HL-60 (cell line): ENCODE measurements at places on chromosomes 12 and 14.

GRCh38 chr12:82357340-82357739 lies 847 bp downstream of the CCDC59 start:
- DNase-seq: no peak

DNA sequence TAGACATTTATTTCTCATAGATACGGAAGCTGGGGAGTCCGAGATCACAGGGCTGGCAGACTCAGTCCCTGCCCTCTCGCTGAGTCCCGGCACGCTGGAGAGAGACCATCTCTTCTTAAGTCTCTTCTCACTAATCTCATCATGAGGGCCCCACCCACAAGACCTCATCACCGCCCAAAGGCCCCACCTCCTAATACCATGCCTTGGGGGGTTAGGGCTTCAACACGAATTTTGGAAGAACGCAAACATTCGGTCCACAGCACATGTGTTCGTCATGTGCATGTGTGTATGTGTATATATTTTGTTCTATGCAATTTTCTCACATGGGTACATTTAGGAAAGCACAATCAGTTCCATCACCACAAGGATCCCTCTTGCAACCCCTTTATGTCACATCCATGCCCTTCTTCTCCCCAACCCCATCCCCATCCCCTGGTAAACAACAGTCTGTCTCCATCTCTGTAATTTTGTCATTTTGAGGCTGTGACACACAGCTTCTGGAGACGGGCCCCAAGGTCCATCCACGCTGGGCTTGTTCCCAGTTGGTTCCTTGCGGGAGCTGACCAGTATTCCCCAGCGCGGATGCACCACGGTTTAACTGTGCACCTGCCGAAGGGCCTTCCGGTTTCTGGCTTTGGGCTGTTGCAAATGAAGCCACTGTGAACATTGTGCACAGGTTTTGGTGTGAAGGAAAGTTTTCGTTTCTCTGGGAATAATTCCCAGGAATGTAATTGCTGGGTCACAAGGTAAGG lies 317.5 kb upstream of the DIO3 start:
- DNase-seq: no peak

DNA sequence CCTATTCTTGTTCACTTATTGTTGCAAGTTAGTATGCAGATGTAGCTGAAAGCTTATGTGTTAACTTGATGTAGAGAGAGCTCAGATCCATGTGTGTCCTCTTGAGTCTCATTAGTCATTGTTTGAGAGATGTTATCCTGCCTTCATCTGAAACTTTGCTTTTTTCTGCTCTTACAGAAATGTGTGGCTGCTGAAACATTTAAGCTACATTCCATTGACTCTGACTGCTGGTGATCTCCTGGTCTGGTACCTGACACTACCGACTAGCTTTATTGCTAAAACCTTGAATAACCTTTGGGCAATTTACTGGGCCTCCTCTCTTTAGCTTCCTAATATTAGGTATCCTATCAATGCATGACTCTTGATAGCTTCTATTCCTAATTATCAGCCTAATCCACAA lies 705.6 kb upstream of the FOXG1 start:
- DNase-seq: no peak

GRCh38 chr12:24537083-24537860 lies 411.6 kb downstream of the BCAT1 start:
- no peak for DNase-seq

DNA sequence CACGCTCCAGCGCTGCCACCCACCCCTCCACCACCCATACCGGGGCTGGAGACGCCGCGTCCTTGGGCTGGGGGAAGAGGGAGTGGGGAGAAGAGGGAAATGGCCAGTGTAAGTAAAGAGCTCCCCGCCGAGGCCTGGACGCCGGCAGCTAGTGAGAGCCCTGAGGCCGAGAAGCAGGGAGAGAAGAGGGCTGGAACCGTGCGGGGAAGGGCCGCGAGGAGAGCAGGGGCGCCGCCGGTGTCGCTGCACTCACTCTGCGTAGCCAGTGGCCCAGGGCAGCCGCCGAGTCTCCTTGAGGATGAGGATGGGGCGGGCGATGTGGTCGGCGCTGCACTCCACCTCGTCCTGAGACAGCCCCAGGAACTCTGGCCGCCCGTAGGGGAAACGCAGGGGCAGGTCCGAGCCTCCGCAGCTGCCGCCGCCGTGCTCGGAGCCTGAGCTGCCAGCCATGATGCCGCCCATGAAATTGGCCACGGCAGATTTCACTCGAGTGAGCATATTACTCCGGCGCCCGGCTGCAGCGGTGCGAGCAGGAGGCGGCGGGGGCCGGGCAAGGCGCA lies 631 bp downstream of the PPM1H start:
- peak; percentile 59 for DNase-seq

DNA sequence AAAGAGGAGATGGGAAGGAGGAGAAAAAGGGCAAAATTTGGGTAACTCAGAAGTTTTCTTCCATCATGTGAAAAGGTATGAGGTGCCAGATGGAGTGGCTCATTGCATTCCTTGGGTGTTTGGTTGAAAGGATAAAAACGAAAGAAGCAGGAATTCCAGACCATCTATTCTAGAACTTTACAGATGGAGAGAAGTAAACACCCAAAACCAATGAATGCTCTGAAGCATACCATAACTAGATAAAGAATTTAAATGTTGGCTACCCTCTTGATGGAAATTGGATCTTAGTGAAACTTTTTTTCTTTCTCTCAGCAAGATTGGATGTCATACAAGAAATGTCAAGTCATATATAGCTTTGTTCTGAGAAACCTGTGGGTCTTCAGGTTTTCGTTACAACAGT lies 175.6 kb upstream of the FAR2 start:
- no peak for DNase-seq

DNA sequence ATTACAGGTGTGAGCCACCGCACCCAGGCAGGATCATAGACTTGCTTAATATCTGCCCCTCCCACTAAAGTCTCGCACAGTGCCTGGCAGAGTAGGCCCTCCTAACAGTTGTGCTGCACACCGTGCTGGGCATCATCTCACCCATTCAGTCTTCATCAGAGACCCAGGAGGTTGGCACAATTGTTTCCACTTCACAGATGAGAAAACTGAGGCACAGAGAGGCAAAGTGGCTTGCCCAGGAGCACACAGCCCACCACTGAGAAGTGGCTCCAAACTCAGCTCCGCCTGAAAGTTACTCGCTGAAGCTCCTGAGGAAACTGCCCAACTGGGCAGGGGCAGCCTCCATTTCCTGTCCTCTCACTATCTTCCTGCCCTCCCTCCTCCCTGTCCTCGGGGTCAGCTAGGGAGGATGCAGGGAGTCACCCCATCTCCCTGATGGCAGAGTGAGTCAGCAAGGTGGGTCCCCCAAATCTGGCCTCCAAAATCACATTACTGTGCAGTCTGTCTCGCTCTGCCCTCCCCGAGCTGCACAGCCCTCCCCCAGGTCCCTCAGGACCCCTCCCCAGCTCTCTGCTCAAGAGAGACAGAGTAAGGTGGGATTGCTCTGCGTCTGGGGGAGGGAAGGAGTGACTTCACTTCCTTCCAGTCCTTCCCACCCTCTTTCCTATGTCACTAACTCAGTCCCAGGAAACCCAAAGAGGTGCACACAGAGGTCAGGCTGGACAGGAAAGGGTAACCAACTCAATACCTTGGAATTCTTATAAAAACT lies 5.7 kb downstream of the SLC8B1 start:
- no peak for DNase-seq

- no peak for DNase-seq
Measured at GRCh38 chr12:110141389-110141788, 17.2 kb downstream of the IFT81 start.

GRCh38 chr12:45125997-45126396 lies 75.1 kb upstream of the DBX2 start:
- DNase-seq: no peak

DNA sequence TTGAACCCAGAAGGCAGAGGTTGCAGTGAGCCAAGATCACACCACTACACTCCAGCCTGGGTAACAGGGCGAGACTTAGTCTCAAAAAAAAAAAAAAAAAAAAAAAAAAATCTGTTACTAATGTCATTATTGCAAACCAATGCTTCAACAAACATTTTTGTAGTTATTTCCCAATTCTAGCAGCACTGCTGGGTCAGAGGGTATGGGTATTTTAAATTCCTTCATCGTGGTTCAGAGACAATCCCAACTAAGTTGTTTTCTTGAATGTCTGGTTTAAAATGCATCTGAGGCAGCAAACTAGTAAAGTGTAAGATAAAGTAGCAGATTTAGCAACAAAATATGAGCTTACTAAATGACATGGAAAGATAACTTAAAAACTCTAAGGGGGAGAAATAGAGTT lies 65.6 kb downstream of the FERMT2 start:
- no peak for DNase-seq

DNA sequence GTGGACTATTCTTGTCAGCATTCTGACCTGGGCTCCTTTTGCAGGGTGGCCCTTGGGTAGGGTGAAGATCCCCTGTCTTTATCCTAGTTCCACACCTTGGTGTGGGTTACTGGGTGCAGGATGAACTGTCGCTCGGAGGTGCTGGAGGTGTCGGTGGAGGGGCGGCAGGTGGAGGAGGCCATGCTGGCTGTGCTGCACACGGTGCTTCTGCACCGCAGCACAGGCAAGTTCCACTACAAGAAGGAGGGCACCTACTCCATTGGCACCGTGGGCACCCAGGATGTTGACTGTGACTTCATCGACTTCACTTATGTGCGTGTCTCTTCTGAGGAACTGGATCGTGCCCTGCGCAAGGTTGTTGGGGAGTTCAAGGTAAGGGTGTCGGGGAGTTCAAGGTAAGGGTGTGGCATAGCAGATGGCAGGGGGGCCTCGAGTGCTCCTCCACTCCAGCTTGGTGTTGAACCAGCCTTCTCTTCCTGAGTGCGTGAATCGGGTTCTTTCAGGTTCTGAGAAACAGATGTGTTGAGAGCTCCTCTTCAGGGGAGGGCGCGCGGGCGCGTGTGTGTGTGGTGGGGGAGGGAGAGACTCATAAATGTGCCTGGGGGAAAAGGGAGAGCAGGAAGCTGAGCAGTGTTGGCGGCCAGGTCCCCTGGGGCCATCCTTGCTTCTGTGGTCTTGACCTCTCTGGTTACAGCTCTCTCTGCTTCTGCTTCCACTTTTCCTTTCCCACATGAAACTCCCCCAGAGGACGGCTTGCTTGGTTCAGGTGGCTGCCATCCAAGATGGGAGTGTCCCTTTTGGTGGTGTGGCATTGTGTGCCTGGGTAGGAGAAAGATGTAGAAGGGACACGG lies 4.0 kb downstream of the ATG101 start:
- DNase-seq: peak; percentile 88

DNA sequence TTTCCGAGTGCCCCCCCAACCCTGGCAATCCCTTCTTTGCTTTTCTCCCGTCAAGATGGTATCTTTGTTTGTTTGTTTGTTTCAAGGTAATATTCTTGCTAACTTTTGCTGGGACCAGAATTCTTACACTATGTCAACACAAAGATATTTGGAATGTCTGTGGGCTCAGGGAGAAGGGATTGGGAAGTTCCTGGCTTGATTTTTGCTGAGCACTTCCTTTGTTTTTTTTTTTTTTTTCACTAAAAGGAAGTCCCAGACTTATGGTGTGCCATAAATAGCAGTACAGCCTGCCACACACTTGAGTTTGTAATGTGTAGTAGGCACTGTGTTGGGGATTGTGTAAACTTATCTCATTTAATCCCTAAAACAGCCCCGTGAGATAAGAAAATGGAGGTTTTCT lies 11.2 kb upstream of the RNU6-7 start:
- no peak for DNase-seq

DNA sequence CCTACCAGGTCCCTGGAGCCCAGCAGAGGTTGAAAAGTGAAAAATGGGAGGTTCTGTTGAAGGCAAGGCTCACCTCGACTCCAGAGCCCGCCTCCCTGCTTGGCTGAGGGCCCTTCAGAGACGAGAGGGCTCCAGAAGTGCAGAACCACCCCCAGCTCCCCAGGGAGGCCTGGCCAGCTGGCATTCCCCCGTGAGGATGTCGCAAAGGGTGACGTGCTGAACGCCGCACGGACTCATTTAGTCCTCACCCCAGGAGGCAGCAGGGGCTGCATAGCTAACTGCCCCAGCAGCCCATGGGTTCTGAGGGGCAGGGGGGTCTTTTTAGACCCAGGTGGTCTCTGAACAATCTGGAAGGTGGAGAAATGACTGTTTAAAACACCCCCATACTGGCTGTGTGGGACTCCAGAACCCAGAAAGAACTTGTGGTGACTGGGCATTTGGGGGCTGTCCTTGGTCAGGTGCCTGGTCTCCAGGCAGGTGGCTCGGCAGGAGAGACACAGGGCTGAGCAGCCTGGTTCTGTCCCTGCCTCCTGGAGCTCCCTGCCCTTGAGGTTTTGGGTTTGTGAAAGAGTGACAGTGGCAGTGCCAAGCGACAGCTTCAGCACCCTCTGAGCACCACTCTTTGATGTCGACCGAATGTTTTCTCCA lies 32.0 kb downstream of the ANAPC7 start:
- peak; percentile 29 for DNase-seq

DNA sequence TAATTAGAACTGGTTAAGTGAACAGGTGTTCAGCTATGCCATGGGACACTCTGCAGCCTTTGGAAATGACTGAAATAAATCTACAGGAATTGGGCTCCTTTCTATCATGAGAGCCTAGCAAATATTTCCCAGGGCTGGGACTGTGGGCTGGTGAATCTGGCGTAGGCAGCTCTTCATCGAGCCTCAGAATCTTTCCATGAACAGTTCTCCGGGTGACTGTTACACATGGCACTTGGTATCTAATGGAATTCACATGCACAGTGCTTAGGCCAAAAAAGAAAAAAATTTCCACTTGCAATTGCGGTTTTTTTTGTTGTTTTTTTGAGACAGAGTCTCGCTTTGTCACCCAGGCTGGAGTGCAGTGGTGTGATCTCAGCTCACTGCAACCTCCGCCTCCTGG lies 32.1 kb downstream of the PRKAB1 start:
- DNase-seq: no peak

DNA sequence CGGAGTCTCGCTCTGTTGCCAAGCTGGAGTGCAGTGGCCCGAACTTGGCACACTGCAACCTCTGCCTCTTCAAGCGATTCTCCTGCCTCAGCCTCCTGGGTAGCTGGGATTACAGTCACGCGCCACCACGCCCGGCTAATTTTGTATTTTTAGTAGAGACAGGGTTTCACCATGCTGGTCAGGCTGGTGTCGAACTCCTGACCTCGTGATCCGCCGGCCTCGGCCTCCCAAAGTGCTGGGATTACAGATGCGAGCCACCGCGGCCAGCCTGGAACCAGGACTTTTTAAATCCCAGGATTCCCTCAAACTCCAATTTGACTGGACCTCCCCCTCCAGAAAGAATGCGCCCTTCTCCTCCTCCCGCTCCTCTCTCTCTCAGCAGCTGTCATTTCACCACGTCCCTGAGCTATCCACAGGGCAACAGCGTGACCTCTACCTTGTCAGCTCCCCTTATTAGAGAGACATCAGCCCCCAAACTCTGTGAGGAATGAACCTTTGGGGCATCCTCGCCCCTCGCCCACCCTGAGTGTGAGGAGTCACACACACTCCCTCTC lies 2.0 kb downstream of the ESYT1 start:
- DNase-seq: no peak

- DNase-seq: peak; percentile 11
Measured at GRCh38 chr14:88069677-88070076, 64.7 kb downstream of the GPR65 start.
